ENCODE measurements at places on chromosomes 7 and 10. TPM values are rescaled to one million over a fixed set of nuclear protein-coding genes. Genes with fewer than 3 reads are reported as not detected.
A peak's percentile ranks its signal among the peaks of the same experiment; 100 is the strongest.

- no peak for DNase-seq
These were observed 13.6 kb upstream of the GPNMB start for GRCh38 chr7:23232966-23233365.

DNA sequence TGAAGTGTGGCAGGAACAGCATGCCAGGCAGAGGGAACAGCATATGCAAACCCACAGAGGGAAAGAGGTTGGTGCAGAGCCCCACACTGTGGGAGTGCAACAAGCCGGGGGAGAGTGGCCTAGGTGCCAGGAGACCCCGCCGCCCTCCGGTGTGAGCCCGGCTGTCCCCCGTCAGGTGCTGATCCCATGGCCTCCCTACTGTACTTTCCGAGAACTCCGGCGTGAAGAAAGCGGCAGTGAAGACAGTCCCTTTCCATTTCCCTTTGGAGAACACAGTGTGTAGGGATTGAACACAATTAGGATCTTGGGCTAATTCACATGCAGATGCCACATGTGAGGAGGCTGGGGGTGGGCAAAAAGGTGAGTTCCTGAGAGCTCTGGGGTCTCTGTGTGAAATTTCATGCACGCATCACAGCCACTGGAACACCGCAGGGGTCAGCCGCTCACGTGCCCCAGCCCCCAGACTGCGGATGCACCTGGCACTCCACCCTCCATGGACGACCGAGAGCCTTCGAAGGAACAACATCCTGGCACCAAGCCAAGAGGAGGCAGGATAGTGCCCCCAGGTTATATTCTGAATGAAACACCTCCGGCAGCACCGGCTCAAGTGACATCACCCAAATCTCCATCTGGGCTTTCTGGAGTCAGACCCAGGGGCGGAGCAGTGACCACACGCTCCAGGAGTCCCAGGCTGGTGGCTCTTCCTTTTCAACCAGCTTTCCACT, 82.1 kb upstream of the PPP2R2D start:
- no peak for DNase-seq

The GIMAP7 gene
- total RNA-seq = 24.1 TPM

DNA sequence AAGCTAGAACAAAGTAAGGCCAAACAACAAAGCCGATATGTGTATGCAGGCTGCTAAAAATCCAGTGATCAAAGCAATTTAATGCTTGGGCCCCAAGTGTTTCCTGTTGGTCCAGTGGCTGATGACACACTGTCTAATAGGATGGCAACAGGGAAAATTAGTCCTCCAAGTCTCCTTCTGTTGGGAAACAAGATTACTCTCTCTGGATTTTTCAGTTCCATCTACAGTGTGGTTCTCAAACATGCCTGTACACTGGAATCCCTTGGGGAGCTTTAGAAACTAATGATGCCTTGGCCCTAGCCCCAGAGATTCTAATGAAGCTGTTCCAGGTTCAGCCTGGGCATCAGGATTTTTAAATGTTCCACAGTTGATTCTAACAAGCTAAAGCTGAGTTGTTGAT, 198.7 kb downstream of the AHR start:
- DNase-seq = no peak

- no peak for DNase-seq
These were observed 24.7 kb downstream of the EN2 start for GRCh38 chr7:155482511-155483183.

DNA sequence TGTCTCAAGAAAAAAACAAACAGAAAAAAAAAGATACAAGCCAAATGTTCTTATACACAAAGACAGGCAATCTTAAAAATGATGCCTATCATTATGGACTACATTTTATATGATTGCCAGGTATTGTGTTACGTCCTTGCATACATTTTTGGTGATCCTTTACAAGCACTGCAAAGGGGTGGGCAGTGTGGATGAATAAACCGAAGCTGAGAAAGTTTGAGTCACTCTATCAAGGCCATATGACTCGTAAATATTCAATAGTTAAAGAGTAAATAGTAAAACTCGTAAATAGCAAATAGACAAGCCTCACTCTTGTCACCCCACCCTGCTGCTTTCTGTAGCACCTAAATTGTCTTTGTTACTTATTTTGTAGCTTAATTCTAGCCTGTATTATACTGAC, 326.2 kb downstream of the FRMD4A start:
- DNase-seq = no peak

DNA sequence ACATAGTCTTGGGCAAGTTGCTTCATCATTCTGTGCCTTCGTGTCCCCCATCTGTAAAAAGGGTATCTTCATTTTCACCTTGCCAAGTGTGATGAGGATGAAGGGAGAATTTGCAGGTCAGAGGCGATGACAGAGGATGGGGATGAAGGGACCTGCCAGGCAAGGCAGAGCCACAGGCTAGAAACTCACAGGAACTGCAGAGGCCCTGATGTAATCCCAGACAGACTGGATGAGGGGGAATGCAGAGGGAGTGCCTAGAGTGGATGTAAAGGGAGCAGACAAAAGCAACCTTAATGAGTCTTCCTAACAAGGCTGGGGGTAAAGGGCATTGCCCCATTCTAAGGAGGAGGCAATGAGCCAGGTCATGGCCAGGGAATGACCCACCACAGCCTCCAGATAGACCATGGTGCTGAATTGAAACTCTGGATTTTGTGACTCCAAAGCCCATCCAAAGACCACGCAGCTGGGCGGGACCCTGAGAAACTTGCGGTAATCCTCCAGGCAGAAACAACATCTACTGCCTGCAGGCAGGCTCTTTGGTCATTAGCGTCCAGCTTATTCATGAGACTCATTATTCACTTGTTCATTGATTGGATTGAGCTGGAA, 1.9 kb downstream of the ANTXRL start:
- DNase-seq = no peak

GRCh38 chr7:43244784-43245183, 132.3 kb downstream of the HECW1 start:
- DNase-seq = no peak

- DNase-seq = no peak
These were observed 153.0 kb downstream of the SNX13 start for GRCh38 chr7:17787257-17787656.

GRCh38 chr10:78442836-78443550, 409.3 kb downstream of the RPS24 start:
- no peak for DNase-seq

The ITIH2 gene
- not detected for total RNA-seq

- peak; percentile 25 for DNase-seq
These were observed 31.2 kb downstream of the PRTFDC1 start for GRCh38 chr10:24920907-24921881.

- no peak for DNase-seq
These were observed 98.7 kb upstream of the SEMA3D start for GRCh38 chr7:85285527-85285926.

GRCh38 chr7:13189668-13190067, 502.2 kb downstream of the ARL4A start:
- DNase-seq = no peak

The SKIDA1 gene
- 0.11 TPM for total RNA-seq

The METTL27 gene
- 0.90 TPM for total RNA-seq

GRCh38 chr7:17402628-17403278, 104.3 kb downstream of the AHR start:
- DNase-seq = no peak

- no peak for DNase-seq
These were observed 34.3 kb upstream of the HERPUD2 start for GRCh38 chr7:35729061-35729783.

DNA sequence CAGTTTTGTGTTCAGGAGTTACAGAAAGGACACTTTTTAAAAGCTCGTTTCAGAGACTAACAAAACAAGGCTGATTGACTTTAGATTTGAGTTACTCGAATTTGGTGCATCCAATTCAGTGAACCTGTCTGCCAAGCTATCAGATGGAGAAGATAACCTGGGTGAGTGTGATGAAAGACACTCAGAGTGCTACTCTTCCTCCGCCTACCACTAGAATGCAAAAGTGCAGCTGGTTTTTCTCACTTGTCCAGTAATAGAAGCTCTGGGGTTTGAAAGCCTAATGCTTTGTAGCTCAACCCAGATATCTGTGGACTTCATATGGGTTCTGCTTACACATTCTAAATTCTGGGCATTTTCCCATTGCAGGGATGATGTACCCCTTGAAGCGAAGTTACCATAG, 82.8 kb upstream of the NPY start:
- no peak for DNase-seq

The STAMBPL1 gene
- 47.2 TPM for total RNA-seq

The ZNF467 gene
- not detected for total RNA-seq

DNA sequence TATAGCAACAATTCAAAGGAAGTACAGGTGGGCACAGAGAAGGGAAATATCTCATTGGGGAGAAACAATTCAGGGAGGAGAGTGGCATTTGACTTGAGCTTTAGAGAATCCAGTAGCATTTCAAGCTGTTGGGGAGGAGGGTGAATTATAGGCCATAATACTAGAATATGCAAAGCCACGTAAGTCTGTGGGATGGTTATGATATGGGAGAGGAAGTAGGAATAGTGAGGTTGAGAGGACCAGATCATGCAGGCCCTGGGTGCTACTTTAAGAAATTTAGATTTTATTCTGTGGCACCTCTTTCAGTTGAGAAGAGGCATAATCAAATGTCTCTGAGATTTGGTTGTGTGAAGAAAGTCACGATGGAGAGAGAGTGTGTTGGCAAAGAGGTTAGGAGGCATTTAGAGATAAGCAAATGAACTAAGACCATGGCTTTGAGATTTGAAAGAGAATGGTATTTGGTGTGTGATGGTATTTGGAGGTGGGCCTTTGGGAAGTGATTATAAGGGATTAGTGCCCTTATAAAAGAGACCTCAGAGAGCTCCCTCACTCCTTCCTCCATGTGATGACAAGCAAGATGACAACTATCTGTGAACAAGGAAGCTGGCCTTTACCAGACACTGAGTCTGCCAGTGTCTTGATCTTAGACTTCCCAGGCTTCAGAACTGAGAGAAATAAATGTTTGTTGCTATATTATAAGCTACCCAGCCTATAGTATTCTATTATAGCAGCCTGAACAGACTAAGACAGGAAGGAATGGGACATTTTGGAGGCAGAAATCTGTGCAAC, 15.1 kb downstream of the ADD3 start:
- DNase-seq = no peak

The WEE2 gene
- total RNA-seq = not detected

The TFR2 gene
- 19.7 TPM for total RNA-seq
